ENCODE measurements at places on chromosomes 12 and 14. TPM values are rescaled to one million over a fixed set of nuclear protein-coding genes. Genes with fewer than 3 reads are reported as not detected.

Gene DIO3
- not detected for total RNA-seq

Gene VDR
- total RNA-seq, result 8.2 TPM

Gene CALCOCO1
- total RNA-seq, result 78.2 TPM

Gene CREBL2
- 25.1 TPM for total RNA-seq

Gene XRCC3
- total RNA-seq, result 11.7 TPM

Gene EFS
- 7.8 TPM for total RNA-seq

Gene KCNJ8
- 19.4 TPM for total RNA-seq

Gene IL22
- total RNA-seq, result not detected

Gene STK38L
- 57.7 TPM for total RNA-seq

Gene SLC25A21
- 0.97 TPM for total RNA-seq

DNA sequence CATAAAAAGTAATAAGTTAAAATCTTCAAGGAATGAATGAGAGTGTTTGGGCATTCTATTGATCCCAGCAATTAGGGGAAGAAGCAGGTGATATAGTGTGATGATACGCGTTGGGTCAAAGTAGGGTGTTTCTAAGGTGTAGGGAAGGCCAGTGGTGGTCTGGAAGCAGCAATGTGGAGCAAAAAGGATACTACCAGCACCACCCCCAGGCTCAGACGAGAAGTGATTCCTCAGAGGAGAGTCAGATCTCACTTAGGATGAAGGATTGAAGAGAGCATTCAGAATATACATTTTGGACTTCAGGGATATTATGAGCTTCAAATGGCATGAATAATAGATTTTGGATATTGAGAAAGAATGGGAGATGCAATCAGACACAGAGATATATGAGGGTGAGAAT lies 497.6 kb downstream of the RMST start:
- no peak for DNase-seq

GRCh38 chr12:53871367-53871766 lies 67.3 kb upstream of the HOXC13 start:
- DNase-seq, result no peak

GRCh38 chr12:40104461-40105264 lies 1.2 kb downstream of the SLC2A13 start:
- DNase-seq, result no peak

DNA sequence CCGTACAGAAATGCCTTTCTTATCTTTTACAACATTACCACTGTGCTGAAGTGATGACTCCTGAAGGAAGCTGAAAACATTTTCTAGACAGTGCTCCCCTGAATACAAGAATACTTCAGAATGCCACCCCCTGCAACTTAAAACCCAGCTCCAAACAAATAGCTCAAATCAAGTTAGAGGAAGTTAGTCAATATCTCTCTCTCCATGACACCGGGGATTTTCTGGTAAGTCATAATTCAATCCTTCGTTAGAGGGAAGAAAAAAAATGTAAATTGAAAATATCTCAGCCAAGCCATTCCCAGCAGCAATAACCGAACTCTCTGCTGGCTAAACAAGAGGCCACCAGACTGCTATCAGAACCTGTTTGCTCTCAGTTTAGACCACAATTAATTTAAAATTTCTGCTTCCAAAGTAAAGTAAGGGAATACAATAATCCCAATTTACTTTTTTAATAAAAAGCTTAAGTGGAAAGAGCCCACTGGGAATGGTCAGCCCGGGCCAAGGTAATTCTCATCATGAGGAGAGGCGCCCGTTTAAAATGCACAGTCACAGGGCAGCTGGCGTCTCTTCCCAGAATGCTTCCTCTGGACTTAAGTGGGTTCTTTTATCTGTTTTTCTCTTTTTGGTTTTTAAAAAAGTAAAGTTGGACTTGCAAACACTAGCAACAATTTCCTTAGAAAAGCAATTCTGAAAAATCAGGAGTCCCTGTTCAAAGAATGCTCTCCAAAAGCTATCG lies 710.1 kb upstream of the STXBP6 start:
- no peak for DNase-seq

GRCh38 chr12:4086481-4086880 lies 187.1 kb upstream of the CCND2 start:
- DNase-seq, result no peak

- DNase-seq, result no peak
Measured at GRCh38 chr12:7719946-7720730, 8.9 kb downstream of the DPPA3 start.

DNA sequence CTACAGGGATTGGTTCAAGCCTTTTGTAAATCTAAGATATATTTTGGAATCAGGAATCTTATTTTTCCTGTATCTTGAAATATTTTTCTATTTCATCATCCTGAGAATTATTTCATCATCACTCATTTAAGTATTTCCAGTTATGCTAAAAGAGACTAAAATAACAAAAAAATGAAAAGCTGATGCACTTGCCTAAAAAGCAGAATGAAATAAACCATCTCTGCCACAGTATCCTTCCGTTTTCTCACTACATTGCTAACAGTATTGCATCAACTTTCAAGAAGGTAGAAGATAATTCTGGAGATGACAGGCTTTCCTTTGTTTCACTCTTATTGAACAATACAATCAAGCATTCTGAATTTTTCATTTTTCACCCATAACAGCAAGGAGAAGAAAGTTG lies 31.1 kb upstream of the EIF5 start:
- DNase-seq, result peak; percentile 25

DNA sequence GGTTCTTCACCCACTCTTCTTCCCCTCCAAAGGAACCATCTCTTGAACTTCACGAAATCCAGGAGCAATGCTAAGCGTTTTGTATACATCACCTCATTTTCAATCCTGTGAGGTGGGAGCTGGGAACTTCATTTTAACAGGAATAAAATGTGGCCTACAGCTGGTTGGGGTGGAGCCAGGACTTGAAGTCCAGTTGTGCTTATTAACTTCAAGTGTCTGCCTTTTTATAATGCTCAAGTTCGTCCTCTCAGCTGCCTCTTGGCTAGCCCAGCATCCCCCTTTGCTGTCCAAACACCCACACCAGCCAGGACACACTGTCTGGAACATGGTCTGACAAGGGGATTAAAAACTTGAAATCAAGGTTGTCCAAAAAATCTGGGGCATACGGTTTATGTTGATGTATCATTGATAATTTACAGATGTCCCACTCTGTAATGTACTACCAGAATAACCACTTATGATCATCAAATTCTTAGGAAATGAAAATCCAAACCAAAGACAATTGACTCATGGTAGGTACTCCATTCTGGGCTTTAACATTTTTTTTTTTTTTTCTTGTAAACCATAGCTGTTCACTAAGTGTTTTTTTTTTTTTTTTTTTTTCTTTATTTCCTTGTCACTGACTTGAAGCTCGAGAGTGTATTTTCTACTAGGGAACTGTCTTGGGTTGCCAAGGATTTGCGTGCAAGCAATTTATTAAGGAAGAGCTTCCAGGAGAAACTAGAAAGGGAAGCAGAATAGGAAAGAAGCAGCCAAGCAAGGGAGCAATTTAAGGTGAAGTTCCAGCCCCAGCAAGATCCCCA lies 252.3 kb downstream of the EFCAB11 start:
- peak; percentile 56 for DNase-seq

- peak; percentile 82 for DNase-seq
Measured at GRCh38 chr12:2286461-2287131, 233.8 kb downstream of the CACNA1C start.

- no peak for DNase-seq
Measured at GRCh38 chr14:106269029-106269428, 742.6 kb downstream of the TMEM121 start.

- DNase-seq, result no peak
Measured at GRCh38 chr12:108817909-108818308, 39.5 kb downstream of the SSH1 start.

- DNase-seq, result no peak
Measured at GRCh38 chr14:104364830-104365229, 214.7 kb upstream of the C14orf180 start.

DNA sequence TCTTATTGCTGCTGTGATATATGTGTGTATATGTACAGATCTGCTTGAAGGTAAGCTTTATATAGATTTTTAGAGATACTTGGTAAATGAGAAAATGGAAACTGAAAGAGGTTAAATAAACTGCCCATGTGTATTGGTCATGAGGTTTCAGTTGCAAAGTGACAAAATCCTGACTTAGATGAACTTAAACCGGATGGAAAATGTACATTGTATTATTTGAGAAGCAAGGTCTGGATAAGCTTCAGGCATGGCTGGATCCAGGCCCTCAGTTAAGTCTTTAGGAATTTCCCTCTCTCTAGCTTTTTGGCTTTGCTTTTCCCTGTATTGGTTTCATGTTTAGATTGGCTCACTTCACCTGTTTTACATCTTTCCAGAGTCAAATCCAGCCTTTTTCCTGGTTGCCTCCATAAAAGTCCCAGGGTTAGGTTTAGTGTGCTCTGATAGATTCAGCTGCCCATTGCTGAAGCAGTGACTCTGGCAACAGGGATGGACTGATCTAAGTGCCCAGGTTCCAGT lies 21.0 kb upstream of the MAP1LC3B2 start:
- DNase-seq, result no peak

DNA sequence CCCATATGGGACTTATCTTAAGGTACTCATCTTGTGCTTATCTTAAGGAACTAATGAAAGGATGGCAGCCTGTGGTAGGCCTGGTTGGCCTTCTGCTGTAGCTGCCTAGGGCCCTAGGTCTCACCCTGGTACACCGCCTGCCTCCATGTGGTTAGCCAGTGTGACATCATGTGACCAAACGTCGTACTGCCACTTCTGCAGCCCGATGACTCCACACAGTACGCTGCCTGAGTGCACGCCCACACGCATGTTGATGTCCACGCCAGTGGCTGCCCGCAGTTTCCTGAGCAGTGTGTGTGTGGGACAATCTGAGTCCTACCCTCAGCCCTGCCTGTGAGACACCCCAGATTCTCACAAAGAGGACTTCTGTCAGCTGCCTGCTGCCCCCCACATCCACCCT lies 5.1 kb downstream of the ADCY4 start:
- no peak for DNase-seq

DNA sequence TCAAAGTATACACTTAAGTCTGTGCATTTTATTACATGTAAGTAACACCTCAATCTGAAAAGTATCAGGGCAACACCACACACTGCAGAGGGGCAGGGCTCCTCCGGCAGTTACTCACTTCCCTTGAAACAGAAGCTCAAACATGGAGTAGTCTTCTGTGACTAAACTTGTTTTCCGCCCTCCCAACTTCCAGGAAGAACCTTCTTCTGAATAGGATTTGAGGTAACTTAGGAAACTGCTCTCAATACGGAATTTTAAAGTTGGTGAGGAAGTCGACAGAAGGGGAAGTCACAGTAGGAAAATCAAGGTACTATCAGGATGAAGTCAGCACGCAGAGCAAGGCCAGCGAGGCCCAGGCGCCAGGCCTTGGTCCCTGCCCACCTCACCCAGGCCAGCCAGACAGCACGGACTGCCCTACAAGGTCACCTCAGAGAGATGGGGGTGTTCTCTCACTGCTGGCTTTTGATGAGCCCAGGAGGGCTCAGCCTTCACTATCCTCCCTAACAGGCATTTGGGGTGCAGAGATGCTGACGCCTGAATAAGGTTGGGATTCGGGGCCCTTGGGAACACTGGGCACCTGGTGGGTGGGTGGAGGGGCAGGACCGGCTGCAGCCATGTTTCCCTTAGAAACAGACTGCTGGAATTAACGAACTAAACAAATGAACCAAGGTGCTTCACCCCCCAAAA lies 5.8 kb downstream of the ANKRD9 start:
- DNase-seq, result no peak

DNA sequence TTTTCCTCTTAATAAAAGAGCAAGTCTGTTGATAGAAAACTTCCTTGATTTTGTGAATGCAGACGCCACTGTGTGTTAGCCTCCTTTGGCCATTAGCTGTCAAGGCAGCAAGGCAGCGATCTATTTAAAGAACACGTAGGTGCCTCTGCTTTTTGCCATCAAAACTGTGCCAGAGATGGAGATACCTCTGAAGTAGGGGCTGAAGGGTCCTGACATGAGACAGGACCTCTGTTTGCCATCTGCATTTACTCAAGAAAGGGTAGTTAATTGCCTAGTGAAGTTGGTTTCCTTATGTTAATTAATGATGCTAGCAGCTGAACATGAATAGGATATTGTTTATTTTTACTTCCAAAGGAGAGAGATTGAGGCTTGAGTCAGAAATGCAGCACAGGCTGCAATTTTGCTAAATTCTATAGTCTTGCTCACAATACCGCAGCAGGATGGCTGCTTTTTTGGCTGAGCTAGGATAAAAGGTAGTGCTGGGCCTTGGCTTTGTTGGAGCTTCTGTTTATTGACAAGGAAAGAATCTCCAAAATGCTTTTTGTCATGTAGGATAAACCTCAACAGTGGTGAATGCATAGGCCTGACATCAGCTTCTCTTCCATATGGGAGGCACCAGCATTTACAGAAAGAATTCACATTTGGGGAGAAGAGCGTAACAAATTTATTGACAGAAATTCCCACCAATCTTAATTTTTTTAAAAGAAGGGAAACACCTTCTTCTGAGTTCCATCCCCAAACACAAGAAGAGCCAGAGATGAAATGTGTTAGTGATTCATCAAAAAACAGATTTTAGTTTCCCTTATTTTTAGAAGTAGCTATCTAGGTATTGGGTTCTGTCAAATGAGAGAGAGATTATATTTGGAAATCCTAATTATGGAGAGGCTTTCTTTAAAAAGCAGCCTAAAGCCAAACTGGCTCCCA lies 13.9 kb upstream of the RPH3A start:
- no peak for DNase-seq

GRCh38 chr12:83515306-83516026 lies 828.8 kb downstream of the TMTC2 start:
- DNase-seq, result no peak

GRCh38 chr14:87894920-87895319 lies 98.1 kb downstream of the GALC start:
- no peak for DNase-seq

GRCh38 chr12:108611884-108612415 lies 14.1 kb upstream of the TMEM119 start:
- peak; percentile 82 for DNase-seq

DNA sequence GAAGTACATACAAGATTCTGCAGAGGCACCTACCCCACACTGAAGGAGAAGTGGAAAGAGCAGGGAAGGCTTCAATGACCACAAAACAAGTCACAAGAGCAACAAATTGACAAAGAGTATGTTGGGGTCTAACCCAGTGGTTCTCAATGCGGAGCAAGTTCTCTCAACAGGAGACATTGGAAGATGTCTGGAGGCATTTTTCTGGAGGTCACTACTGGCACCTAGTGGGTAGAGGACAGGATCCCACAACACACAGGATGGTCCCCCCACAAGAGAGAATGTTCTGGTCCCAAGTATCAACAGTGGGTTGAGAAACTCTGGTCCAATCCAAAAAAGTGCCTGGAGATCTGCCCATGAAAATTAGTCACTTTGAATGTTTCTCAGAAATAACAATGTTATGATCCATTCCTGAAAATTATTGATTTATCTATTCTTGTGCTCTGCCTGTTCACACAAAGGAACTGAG lies 3.4 kb downstream of the SSH1 start:
- DNase-seq, result peak; percentile 93

DNA sequence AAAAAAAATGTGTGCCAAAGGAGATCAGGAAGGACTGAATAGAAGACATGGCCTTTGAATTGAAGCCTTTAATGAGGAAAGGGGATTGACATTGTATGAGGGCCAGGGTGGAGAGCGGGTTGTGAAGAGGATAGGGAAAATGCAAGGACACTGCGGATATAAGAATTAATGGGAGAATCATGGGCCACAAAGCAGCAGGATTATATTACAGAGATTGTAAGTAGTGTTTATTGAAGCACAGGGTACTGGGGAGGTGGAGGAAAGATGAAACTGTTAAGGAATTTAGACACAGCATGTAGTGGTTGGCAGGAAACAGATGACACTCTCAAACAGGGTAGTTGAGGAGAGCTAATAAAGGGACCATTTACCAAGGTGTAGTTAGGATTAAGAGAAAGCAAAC lies 16.4 kb upstream of the POC1B start:
- DNase-seq, result no peak

- DNase-seq, result peak; percentile 24
Measured at GRCh38 chr14:94322648-94323570, at the start of gene SERPINA6. Gene SERPINA6 (minus strand): TSS chr14:94323336. CDS start chr14:94314648, 8,688 bp downstream.

GRCh38 chr12:116099652-116100432 lies 177.7 kb downstream of the MED13L start:
- no peak for DNase-seq

Data from fibroblast of villous mesenchyme (primary cell).